NCI-H1105 (cell line): ENCODE measurements at places on chromosomes 7 and 10.
A peak's percentile ranks its signal among the peaks of the same experiment; 100 is the strongest.

DNA sequence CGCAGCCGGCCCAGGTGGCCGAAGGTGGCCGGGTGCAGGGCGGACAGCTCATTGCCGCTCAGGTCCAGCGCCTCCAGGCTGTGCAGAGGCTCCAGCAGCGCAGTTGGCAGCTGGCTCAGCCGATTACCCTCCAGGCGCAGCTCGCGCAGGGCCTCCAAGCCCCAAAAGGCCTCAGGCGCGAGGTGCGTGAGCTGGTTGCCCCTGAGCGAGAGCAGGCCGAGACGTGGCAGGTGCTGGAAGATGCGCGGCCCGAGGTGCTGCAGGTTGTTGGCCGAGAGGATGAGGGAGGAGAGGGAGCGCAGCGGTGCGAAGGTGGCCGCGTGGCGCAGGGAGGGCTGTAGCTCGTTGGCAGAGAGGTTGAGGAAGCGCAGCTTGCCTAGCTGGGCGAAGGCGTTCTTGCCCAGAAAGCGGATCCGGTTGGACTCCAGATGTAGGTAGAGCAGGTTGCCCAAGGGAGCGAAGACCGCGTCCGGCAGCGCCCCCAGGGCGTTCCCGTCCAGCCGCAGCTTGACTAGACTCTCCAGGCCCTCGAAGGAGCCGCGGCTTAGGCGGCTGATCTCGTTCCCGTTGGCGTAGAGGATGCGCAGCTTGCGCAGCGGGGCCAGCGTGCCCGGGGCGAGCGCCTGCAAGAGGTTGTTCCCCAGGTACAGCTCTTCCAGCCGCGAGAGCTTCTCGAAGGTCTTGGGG lies 923 bp downstream of the TRIL start:
- DNase-seq, result no peak

- DNase-seq, result no peak
Observed at GRCh38 chr7:23093546-23093945, 12.0 kb upstream of the KLHL7 start.

- no peak for DNase-seq
Observed at GRCh38 chr10:18164093-18164492, 23.9 kb downstream of the CACNB2 start.

DNA sequence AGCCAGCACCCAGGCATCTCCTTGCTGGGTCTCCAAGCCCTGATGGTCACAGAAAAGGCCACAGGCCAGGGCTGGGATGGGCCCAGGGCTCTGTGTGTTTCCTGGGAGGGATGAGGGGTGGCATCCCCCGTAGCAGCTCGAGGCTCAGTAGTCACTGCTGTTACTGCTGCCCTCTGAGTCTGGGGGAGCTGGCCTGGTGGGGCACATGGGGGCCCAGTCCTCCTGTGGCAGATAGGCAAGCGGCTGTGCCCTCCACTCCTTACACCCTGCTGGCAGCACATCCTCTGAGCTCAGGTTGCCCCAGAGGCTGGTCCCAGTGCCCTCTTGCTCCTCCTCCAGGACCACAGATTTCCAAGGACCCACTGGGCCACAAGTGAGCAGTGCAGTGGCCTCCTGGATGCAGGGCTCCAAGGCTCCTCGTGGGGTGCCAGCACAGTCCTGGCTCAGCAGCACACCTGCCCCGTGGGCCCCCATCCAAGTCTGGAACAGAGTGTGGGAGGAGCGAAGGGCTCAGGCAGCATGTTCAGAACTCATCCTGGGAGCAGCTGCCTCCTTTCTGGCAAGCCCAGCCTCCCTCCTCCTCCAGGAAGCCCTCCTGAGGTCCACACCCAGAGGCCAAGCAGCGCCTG lies 31.5 kb upstream of the TUBB8 start:
- no peak for DNase-seq

DNA sequence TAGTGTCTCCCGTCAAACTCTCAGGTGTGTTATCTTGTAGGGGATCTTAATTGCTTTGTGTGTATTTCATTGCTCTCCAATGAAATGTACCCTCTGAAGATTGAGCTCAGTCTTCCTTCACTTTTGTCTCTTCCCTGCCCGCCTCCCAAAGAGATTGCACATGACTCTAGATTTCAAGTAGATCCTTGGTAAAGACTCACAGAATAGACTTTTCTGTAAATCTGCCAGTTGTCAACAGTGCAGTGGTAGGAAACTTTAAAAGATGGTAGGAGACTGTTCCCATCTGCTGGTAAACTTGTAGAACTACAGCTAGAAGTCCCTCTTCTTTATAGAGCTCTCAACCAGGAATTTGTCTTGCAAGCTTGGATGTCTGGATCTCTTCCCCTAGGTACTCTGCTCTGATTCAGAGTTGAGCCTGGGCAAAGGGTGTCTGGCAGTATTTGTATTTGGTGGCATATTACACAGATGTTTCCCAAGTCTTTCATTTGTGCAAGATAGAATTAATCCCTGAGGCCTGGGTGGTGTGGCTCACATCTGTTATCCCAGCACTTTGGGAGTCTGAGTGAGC lies 9.6 kb downstream of the CCL26 start:
- DNase-seq, result peak; percentile 28

- DNase-seq, result no peak
Observed at GRCh38 chr10:74987339-74988053, 124.0 kb upstream of the SAMD8 start.

GRCh38 chr7:149284343-149284742 lies 22.3 kb downstream of the ZNF783 start:
- peak; percentile 7 for DNase-seq

DNA sequence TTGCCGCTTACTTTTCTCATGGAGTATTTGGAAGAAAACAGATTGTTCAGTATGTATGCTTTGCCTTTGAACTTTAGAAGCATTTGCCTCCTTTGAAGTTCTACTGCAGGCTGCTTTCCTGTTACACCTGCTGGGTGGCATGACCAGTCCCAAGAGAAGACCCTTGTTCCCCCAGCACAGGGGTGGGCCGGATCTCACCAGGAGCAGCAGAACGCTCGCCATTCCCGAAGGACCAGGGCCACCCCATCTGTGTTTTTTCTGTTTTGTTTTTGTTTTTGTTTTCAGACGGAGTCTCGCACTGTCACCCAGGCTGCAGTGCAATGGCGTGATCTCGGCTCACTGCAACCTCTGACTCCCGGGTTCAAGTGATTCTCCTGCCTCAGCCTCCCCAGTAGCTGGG lies 493.6 kb downstream of the PTPRN2 start:
- DNase-seq, result no peak

GRCh38 chr10:74008212-74008731 lies 10.4 kb downstream of the VCL start:
- no peak for DNase-seq

- DNase-seq, result no peak
Observed at GRCh38 chr7:30206942-30207341, 72.2 kb downstream of the MTURN start.

GRCh38 chr10:30999070-30999712 lies 32.5 kb downstream of the ZNF438 start:
- DNase-seq, result no peak

DNA sequence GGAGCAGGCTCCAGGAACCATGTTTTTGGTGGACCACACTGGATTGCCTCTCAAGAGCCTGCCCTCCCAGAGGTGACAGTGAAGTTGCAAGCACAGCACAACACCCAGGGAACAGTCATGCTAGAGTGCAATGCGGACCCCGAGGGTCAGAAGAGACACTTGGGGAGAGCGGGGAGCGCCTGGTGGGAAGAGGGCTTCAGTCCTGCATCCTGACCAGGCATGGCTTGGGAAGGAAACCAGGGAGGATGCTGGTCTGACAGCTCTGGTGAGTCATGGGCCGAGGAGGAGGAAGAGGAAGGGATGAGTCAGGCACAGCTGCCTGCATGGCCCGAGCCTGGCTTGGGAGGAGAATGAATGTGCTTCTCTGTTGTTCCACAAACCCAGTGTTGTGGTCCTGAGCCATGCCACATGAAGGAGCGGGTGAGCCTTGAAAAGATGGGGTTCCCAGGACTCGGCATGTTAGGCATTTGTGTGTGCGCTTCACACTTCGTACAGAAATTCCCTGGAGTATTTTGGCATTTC lies 29.5 kb upstream of the ANKRD2 start:
- DNase-seq, result no peak

GRCh38 chr10:26857991-26858706 lies 2.6 kb downstream of the ABI1 start:
- no peak for DNase-seq

- no peak for DNase-seq
Observed at GRCh38 chr10:80259405-80259871, 30.0 kb downstream of the MAT1A start.

DNA sequence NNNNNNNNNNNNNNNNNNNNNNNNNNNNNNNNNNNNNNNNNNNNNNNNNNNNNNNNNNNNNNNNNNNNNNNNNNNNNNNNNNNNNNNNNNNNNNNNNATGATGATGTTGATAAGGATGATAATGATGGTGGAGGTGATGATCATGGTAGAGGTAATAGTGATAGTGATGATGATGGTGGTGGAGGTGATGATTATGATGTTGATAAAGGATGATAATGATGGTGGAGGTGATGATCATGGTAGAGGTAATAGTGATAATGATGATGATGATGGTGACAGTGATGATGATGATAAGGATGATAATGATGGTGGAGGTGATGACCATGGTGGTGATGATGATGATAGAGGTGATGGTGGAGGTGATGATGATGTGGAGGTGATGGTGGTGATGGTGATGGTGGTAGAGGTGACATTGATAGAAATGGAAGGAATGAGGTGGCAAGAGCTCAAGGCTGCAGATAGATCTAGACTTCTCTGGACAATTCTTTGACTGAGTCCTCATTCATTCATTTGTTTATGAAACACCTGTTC lies 47.8 kb downstream of the FAM20C start:
- DNase-seq, result no peak

DNA sequence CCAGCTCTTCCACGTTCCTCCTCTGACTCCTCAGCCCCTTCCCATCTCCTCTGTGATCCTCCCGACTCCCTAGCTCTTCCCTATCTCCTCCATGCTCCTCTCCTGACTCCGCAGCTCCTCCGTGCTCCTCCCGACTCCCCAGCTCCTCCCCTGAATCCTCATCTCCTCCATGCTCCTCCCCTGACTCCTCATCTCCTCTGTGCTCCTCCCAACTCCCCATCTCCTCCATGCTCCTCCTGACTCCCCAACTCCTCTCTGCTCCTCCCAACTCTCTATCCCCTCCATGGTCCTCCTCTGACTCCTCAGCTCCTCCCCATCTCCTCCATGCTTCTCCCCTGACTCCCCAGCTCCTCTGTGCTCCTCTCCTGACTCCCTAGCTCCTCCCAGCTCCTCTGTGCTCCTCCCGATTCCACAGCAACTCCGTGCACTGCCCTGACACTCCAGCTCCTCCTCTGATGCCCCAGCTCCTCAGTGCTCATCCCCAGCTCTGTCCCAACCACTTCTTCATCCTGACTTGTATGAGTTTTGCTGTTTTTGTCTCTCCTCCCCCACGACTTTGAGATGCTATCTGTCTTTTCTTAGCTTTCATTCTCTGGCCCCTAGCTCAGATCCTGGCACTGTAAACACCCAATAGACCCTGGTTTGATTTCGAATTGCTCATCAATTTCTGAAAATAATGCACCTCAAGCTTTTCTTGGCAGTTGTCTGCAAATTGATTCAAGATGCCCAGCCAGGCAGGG lies 38.3 kb downstream of the OAT start:
- no peak for DNase-seq

GRCh38 chr7:111486472-111487142 lies 75.7 kb downstream of the IMMP2L start:
- DNase-seq, result peak; percentile 22

DNA sequence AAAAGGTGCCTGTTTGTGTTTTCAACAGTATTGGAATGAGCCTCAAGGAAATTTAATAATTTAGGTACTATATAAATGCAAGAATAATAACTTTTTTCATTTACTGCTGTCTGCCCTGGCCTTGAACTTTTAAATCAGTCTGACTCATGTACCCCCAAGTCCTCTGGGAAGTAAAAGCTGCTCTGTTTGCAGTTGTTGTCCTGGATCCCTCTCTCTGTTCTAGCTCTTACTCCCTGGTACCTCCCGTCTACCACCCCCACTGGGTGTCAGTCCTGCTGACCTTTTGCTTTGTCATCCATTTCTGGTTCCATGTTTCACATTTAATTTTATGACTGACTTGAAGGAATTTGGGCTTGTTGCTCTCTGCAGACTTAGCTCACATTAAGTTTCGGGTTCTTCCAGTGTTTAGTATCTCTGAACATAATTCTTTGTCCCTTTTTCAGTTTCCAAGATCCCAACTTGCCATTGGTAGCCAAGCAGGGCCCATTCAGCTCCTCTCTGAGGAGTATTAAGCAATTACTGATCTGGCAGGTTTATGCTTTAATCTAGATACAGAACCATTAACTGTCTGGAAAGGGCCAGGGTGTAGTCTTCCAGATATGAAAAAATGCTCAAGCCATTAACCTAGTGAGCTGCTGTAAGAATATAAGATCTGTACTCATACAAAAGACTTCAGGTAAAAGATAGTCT lies 208.7 kb upstream of the FAM3C start:
- no peak for DNase-seq

GRCh38 chr10:79136236-79137005 lies 67.7 kb downstream of the ZMIZ1 start:
- DNase-seq, result no peak

DNA sequence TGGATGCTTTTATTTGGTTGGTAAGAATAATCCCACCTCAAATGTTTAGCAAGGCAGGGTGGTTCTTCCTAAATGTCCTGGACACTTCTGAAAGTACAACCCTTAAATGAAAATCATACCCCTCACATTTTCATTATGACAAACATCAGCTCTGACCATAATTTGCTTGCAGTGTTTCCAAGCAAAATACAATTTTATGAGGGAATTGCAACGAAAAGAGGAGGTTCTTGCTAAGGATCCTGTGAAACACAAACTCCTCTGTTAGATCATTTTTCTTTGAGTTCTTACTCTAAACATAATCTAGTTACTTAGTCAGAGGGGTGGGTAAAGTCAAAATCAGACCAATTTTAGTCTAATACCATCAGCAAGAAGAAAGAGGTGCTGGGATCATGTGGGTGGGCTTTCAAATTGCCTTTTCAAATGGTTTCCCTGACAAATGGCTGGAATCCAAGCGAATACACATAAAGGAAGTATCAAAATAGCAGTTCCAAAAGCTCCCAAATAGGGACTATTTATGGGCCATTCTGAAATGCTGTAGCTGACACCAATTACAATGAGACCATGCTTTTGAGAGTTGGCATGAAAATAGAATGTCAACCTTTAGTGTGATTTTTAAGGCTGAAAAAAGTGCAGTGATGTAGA lies 164.9 kb upstream of the INHBA start:
- DNase-seq, result no peak

DNA sequence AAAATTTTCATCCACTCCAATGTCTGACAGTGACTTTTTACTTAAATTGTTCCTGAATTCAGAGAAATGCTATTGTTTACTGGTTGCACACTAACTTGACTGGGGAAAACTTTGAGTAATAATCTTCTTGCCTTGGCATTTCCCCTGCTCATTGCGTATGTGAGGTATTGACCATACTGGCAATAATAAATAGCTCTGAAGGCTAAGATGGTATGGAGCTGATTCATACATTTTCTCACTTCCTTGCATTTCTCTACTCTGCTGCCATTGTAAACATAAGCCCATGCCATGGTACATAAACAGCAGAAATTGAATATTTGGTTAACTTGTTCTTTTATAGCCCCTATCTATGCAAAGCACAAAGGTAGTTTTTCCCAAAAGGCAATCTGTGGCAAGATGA lies 290.0 kb downstream of the RNLS start:
- DNase-seq, result no peak
